ENCODE measurements at places on chromosomes 5 and 9.

GRCh38 chr9:136685790-136686533, 1.3 kb downstream of the AGPAT2 start:
- no peak for DNase-seq

DNA sequence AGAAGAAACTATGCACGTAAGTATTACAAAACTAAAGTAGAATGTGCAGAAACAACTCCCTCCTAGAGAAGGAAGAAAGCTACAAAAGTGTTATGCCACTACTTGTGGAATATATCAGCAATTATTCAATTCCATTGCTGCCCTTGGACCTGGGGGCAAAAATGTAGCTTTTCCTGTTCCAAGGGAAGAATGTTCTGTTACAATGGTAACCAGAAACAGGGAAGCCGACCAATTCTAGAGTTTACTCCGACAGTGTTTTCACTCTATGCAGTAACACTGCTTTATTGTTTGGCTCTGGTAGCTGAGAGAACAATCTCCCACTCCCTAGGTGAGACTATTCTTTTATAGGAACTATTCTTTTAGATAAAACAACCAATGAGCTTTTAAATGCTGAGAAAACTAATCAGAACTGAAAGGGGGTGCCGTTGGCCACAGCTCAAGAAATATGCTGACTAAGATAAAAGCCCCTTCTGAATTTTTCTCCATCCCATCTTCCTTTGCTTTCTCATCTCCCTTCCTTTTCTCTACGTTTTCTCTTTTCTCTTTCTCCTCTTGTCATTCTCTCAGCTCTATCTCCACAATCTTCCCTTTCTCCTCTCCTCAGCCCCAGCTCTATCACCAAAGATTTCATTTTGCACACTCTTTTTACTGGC, 54.1 kb downstream of the SLC1A3 start:
- DNase-seq = no peak

GRCh38 chr5:135439231-135440205, 7.6 kb downstream of the DCANP1 start:
- no peak for DNase-seq

- DNase-seq = no peak
Measured at GRCh38 chr5:65555287-65555686, 7.7 kb downstream of the CENPK start.

DNA sequence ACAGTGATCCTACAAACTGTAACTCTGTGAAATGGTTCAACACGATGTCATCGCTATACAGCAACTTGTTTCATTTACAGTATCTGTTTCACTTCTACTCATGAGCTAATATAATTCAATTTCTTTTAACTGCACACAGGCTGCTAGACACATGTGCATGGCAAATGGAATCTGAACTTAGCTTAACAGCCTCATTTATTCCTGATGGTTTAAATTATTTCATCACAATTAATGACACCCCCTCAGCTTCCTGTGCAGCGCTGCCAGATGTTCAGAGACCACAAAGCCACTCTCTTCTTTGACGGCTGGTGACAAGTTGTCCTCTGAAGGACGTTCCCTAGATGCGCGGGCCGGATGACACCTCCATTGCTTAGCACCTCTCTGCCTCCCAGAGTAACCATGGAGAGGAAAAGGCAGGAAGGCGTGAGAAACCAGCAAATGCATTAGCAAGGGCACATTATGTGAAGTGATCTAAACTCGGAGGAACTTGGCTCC, 191.1 kb downstream of the BNC2 start:
- DNase-seq = no peak

DNA sequence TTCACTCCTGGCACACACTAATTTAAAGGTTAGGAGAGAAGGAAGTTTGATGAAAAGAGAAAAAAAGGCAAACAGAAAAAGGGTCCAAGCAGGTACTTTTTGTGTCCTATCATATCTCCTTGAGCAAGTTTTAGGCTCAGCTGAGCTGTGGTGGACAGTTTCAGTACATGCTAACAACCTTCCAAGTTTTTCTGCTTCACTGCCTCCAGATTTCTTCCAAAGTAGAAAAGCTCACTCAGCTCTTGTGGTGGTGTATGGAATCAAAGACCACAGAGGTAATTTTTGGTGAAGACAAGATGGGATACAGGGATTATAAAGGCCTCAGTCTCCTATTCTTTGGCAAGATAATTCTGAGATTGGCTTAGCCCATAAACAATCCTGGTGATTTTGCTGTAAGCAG, 921.8 kb downstream of the NR2F1-AS1 start:
- no peak for DNase-seq

DNA sequence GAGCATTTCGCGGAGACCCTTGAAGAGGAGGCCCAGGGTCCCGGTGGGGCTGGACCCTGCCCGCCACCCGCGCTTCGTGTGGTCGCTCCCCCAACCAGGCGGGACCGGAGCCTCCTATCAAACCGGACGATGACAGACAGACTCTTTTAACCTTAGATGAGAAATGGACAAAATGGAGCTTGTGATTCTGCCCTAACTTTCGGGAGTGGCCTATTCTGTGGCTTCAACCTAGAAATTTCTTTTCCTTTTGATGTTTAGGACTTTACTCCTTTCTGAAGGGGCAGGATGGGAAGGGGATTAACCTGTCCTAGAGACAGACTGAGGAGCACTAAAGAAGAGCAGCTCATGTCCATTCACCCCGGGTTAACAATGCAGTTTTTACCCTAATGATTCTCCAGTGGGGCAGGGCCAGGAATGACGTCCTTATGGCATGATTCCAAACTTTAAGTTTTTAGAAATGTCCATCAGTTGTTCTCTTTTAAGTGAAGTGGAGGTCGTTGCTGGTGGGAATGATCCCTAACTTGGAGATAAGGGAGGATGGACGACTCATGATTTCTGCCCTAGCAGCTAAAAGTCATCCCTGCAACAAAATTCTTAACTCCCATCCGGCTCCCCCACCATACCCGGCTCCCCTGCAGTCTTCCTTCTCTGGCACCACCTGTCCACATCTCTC, 1.0 kb downstream of the NIPSNAP3A start:
- no peak for DNase-seq

DNA sequence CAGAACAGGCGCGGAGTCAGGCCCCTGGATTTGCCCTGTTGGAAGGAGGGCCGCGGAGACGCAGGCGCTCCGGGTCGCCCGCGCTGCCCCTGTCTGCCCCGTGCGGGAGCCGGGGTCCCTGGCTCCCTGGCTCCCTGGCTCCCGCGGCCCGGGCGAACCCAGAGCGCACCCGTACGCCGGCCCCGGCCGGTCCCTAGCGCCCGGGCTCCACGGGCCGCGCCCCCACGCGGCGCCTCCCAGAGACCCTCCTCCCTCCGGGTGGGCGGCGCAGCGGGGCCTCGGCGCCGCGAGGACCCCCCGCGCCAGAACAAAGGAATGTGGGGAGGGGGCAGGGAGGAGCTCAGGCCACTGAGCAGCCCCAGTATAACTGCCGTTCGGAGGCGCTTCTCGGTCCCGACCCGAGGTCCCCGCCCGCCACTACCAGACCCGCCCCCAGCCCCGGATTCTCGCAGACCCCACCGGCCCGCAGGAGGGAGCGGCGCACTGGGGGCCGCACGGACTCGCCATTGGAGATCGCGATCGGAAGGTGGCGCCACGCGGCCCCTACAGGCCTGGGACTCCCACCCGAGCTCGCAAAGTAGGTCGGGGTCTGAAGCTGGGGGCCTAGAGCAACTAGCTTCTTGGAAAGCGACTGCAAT, 2.4 kb downstream of the NFIL3 start:
- no peak for DNase-seq

- no peak for DNase-seq
Measured at GRCh38 chr9:115650768-115651167, 502.8 kb upstream of the PAPPA start.

DNA sequence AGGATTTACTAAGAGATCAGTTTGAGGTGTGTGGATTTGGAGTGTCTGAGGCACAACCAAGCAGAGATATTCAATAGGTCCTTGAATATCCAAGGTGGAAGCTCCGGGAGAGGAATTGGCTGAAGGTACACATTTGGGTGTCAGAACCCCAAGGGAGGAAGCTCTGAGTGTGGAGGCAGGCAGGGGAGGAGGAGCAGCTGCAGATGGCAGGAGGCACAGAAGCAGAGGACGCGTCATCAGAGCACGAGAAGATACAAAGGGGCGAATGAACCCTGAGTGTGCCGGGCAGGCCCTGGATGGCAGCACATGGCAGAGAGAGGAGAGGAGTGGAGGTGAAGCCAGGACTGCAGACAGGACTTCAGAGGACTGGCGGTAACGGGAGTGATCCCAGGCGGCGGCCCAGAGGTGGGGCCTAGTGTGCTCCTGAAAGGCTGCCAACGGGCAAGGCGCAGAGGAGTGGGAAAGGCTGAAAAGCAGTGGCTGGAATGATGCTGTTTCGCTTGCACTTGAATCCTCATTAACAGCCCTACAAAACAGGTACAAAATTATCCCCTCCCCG, 179.8 kb downstream of the FANCC start:
- no peak for DNase-seq

DNA sequence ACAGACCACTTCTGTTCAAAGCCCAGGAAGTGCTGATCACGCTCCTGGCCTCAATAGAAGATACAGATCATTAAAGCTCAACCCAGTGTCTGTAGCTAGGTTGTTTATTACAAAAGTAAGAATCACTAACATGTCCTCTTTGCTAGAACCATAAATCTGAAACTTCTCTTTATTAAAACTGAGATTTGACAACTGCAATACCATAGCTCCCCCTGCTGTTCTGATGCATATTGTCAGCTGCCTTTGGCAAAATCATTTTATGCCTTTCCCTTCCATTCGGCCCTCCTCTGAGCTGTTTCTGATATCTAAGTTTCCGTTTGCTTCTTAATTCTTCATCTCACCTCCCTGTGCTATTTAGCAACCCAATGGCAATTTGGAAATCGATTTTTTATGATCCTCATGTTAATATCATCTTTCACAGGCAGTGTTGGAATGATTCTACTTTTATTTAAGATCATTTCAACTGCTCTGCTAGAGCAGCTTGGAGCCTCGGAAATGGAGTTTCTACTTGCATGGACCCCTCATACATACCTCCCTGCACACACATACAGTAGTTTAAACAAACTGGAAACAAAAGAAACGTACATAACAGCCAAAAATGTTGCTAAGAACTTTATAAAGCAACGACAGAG, 998.8 kb downstream of the MAT2B start:
- no peak for DNase-seq

DNA sequence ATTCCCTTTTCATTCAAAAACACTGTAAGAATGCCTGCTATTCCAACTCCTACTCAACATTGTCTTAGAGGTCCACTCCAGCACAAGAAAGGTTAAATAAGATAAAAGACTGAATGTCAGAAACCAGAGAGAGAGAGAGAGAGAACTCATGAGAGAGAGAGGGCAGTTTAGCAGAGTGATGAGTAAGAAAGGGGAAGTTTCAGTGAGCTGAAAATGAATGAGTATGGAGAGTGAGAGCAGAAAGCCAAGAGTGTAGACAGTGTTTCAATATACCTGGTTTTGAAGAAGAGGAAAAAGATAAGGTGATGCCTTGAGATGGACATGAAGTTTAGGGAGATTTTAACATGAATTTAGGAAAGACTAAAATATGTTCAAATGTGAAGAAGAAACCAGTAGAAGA, 528.0 kb upstream of the SEMA6A start:
- DNase-seq = no peak

- DNase-seq = no peak
Measured at GRCh38 chr9:8628791-8629190, 829.2 kb upstream of the DMAC1 start.

DNA sequence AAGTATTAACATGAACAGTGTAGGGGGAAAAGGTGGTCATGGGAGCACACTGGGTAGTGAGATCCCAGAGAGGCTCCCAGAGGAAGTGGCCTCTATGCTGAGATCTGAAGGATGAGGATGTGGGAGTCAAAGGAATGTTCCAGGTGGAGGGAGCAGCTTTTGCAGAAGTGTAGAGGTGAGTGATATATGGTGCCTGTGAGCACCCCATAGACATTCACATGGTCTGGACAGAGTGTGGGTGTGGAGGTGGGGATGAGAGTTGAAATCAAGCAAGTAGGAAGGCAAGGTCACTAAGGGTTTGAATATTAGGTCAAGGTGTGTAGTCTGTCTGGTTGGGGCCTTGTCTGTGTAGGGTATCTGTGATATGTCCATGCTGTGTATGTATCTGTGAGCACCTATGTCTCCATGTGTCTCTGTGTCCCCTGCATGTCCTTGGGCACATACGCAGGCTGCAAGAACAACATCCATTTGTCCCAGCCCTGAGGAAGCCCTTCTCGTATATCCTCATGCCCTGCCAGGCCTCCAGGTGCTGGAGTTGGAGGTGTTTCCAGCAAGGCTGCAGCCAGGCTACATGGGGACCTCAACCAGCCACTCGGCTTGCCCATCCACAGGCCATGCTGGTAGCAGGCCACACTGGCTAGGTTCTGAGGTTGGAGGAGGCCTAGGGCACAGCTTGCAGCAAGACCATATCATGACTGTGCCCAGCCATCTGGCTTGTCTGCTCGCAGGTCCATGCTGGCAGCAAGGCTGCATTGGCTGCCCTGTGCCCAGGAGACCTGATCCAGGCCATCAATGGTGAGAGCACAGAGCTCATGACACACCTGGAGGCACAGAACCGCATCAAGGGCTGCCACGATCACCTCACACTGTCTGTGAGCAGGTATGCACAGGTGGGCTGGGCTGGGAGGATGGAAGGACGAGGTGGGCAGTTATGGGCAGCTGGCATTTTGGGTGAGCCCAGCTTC, 4.7 kb downstream of the PDLIM4 start:
- DNase-seq = no peak

DNA sequence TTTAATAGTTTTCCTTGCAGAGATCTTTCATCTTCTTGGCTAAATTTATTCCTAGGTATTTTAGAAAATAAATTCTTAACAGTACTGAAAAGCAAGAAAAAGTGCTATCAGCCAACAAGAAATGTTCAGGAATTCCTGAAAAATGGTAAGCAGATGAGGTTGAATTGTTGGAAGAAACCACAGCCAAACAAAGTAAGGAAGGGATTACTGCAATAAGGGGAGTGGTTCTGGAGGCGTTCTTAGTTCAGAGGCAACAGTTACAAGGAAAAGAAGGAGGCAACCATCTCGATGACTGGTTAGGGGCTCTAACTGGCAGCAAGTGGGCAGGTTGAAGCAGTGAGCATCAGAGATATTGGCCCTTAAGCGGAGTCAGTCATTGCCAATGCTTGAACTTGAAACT, 12.8 kb upstream of the OR13J1 start:
- no peak for DNase-seq

GRCh38 chr5:54616031-54616430, 98.5 kb downstream of the SNX18 start:
- DNase-seq = no peak

DNA sequence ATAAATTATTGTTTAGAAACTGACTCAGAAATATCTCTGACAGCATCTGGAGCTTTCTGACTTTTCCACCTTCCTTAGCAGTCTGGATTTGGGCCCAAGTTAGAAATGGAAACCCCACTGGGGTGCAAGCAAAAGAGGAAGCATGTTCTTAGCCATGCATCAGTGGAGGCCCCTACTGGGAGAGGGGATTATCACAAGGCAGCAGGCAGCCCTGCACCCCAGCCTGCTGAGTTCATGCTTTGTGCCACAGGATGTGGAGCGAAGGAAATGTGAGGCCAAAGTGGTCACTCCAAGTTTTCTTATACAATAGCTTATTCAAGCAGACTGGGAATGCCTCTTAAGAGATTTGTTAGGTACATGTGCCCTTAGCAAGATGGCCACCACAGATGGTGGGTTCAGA, 146.5 kb upstream of the TLX3 start:
- no peak for DNase-seq

DNA sequence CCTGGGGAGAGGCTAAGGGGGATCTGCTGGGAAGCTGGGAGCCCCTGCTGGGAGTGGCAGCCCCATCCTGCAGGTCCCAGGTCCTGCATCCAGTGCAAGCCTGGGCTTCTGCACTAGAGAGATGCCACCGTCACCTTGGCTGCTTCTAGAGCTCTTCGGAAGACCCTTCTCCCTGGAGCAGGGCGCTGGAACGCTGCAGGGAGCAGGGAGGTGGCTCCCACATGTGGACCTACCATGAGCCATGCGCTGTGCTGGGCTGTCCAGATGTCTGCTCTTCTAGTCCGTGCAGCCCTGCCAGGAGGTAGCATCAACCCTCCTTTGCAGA, 90.9 kb upstream of the PHYKPL start:
- DNase-seq = no peak

All from CMK (cell line).